ENCODE measurements at places on chromosomes 5 and 9. TPM values are rescaled to one million over a fixed set of nuclear protein-coding genes. Genes with fewer than 3 reads are reported as not detected.

BBLN gene
- 62.7 TPM for total RNA-seq

LURAP1L gene
- total RNA-seq: 4.6 TPM

SPINK9 gene
- total RNA-seq: not detected

FAM81B gene
- total RNA-seq: 14.8 TPM

DIRAS2 gene
- total RNA-seq: 97.1 TPM

ELP1 gene
- total RNA-seq: 67.1 TPM

NUTM2G gene
- total RNA-seq: not detected

SPINK4 gene
- total RNA-seq: not detected

TRPM3 gene
- total RNA-seq: 36.4 TPM

CDKN2B-AS1 gene
- 1.4 TPM for total RNA-seq

KCNMB1 gene
- total RNA-seq: 0.23 TPM

Data from diencephalon (tissue), 1 donor.